ENCODE measurements at places on chromosomes 11 and 22.

- DNase-seq = no peak
These were observed 27.5 kb downstream of the TRMU start for GRCh38 chr22:46362934-46363515.

- no peak for DNase-seq
These were observed 52.8 kb upstream of the RRAS2 start for GRCh38 chr11:14411818-14412217.

DNA sequence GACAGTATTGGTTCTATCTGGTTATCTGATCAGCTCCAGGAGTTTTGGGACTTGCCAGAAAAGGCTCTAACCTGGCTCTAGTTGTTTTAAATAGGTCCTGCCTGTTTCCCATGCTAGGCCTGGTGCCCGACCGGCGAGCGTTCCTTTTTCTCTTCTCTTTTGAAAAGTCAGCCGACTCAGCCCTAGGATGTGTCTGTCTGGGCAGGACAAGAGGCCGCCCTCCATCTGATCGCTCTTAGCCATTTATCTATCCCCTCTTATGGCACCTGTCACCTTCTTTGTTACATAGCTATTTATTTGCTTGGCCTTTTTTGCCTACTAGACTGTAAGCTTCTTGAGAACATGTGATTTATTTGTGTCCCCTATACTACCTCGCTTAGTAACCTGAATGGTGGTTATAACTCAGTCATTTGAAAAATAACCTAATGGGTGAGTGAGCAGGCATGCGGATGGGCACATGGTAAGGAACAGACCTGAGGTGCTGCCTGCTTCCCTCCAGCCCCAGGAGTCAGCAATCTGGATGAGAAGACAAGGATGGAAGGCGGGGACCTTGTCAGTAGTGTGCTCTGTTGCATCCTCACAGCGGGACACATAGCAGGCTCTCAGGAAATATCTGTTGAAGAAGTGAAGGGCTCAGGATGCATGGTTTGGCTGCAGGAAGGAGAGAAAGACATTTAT is 108.4 kb downstream of the ZBTB16 start:
- DNase-seq = no peak

DNA sequence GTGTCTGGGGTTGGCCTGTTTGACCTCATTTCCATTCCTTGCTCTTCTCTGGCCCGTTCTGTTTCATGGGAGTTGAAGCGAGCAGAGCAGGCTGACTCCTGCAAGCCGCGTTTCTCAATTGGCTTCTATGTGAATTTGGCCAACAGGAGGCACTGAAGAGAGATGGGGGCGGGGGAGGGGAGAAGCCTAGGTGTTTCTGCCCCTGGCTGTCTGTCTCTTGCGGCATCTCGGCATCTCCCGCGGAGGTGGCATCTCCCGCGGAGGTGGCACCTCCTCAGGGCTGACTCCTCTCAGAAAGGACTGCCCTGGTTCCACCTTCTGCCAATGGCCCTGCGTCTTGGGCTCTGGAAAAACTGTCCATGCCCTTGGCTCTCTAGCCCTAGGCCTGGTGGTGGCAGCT is 125.6 kb upstream of the CSNK2A3 start:
- DNase-seq = no peak

- no peak for DNase-seq
These were observed 18.7 kb downstream of the SLC6A5 start for GRCh38 chr11:20618083-20618482.

DNA sequence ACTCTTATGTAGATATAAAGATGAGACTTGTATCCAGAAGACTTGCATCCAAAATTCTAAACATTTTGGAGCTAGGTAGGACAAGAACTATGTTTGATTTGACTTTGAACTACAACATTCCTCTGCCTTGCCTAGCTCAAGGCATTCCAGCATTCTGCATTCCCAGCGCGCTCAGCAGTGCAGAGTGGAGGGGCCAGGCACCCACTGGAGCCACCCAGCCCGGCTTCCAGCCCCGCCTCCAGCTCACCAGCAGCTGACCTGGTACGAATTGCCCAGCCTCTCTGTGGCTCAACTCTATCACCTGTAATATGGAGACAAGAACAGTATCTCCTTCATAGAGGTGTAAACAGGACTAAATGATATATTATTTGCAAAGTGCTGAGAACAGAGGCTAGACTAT is 28.8 kb downstream of the PRDM10 start:
- no peak for DNase-seq

GRCh38 chr11:128776424-128777284 is 82.8 kb downstream of the FLI1 start:
- peak; percentile 30 for DNase-seq

GRCh38 chr11:15159085-15159484 is 44.4 kb downstream of the INSC start:
- peak; percentile 3 for DNase-seq

GRCh38 chr11:10631761-10632160 is 61.8 kb downstream of the IRAG1 start:
- no peak for DNase-seq

- DNase-seq = no peak
These were observed 59.1 kb upstream of the SCUBE2 start for GRCh38 chr11:9150501-9150900.

- DNase-seq = no peak
These were observed 86.7 kb downstream of the ARHGAP8 start for GRCh38 chr22:44839061-44839460.

DNA sequence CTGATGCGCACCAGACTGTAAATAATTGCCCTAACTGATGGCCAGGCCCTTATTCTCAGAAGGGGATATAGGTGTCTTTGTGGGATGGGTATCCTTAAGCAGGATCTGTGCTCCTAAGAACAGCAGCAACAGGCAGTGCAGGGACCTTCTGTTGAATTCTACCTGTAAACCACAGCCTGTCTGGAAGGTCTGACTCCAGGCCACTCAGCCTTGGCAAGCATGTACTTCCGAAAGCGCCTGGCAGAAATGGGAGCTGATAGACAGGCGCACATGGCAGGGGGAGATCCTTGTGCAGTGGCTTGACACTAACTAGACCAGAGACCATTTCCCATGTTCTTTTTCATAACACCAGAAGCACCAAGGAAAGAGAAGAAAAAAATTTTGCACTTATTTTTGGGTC is 59.0 kb downstream of the C22orf31 start:
- no peak for DNase-seq

DNA sequence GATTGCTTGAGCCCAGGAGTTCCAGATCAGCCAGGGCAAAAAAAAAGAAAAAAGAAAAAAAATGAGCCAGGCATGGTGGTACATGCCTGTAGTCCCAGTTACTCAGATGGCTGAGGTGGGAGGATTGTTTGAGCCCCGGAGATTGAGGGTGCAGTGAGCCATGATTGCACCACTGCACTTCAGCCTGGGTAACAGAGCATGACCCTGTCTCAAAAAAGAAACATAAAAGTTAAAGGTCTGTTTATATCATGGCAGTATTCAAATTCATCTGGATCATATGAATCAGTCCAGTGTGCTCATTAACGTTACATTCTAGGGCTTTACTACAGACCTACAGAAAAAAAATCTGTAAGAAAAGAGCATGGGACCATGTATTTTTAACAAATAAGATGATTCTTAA is 13.9 kb downstream of the HSD17B12 start:
- DNase-seq = peak; percentile 18

GRCh38 chr11:102831489-102832440 is 11.6 kb downstream of the MMP3 start:
- peak; percentile 1 for DNase-seq

- DNase-seq = peak; percentile 22
These were observed 68.9 kb upstream of the POU2AF2 start for GRCh38 chr11:111176603-111177002.

- DNase-seq = no peak
These were observed 154.9 kb upstream of the CEP126 start for GRCh38 chr11:101759771-101760450.

DNA sequence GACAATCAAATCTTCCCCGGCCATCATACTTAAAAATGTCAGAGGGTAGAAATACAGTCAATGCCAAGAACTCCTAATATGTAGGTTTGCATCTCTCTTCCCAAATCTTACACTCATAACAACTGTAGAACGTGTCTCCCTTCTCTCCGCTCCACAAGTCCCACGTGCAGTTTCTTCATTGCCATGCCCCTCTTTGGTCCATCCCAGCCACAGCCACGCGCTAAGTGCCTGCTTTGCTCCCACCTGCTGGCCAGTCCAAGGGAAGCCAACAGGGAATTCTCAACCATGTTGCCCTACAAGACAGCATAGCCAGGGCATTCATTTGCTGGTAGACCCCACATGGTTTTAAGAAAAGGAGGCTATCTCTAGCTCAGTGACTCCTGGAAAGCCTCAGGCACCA is 420.6 kb upstream of the ISX start:
- no peak for DNase-seq

- no peak for DNase-seq
These were observed 5.6 kb upstream of the ZBED4 start for GRCh38 chr22:49847751-49848689.

- DNase-seq = no peak
These were observed 22.5 kb downstream of the COMMD9 start for GRCh38 chr11:36266767-36267166.

- DNase-seq = no peak
These were observed 37.7 kb upstream of the MMP12 start for GRCh38 chr11:102912482-102912830.

- no peak for DNase-seq
These were observed 9.4 kb downstream of the MOB2 start for GRCh38 chr11:1476940-1477736.

DNA sequence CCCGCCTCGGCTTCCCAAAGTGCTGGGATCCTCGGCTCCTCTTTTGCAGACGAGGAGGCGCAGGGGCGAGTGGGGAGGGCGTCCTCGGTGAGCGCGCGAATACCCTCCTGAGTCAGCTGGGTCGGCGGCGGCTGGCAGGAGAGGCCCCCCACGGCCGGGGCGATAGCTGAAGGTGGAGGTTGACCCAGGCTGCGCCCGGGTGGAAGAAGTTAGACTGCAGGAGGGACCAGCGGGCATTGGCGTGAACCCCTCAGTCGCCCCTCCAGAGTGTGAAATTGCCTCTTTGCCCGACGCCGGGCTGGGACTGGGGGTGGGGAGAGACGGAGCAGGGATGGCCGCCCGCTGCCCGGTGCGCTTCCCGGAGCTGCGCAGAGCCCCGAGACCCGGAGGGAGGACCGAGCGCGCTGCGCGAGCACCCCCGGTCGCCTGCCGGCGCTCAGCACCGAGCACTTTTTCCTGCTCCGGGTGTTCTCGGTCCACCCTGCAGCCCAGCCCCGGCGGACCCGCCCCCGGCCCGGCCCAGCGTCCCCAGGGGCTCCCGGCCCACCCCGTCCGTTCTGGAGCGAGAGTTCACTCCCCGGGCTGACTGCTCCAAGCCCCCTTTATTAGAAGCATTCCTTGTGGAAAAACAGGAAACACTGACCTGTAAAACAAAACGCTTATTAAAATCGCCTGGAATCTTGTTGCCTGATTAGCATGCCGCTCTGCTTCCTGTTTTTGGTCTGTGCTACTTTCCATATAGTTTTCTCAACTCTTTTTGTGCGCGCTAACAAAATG is 13.7 kb upstream of the CPT1A start:
- DNase-seq = peak; percentile 34

GRCh38 chr11:109040303-109040702 is 375.4 kb downstream of the DDX10 start:
- DNase-seq = no peak

DNA sequence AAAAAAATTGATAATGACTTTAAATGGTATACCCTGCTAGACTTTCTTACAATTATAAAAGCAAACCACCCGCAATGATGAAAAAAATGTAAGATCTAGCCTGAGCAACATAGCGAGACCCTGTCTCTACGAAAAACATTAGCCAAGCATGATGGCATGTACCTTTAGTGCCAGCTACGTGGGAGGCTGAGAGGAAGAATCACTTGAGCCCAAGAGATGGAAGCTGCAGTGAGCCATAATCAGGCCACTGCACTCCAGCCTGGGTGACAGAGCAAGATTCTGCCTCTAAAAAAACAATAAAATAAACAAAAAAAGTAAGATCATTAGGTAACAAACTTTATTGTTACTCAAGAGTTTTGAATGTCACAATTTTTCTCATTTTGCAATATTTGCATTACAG is 39.2 kb downstream of the KMT5B start:
- no peak for DNase-seq

DNA sequence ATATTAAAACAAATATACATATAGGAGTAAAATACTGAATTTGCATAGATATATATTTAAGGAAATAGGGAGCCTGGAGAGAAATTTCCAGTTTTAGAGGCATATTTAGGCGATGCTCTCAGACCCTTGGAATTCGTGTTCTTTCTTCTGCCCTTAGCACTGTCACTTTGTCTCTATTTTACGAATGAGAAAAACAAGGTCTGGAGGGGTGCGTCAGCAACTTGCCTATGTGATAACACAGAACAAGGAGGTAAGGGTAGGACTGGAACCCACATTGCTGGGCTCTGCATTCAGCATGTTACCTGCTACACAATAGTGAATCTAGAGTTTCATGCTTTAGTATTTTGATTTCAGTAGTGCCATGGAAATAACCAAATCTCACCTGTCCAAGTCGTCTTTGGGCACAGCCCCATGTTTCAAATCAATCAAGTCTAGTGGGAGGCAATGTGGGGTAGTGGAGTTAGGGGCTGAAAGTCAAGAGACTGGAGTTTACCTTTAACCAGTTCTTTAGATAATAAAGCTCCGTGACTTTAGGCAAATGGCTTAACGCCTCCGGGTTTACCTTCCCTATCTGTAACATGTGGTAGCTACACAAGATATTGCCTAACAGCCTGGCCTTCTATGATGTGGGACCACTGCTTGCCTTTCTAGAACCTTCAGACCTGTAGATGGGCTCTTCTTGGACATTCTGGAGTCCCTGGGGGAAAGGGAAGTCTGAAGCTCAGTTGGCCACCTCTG is 44.8 kb upstream of the AMPD3 start:
- no peak for DNase-seq

GRCh38 chr11:36509201-36509639 is 852 bp downstream of the TRAF6 start:
- no peak for DNase-seq

DNA sequence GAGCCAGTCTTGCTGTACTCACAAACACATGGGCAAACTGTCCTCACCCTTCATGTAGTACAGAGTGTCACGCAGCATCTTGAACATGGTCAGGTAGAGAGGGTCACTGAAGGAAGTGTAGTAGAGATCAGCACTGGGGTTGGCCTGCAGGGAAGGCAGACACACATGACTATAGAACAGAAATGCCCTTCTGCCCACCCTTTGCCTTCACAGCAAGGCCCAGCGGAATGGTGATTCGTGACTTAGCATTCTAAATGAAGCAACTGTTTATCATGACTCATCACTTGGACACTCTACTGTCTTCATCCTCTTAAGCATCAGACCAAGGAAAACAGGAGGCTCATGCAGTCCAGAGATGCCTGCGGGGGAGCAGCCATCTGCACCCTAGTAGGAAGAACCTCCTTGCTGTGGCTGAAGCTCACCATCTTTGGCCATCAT is 33.4 kb downstream of the SERPIND1 start:
- no peak for DNase-seq

GRCh38 chr22:43152357-43153071 is 1.2 kb downstream of the TSPO start:
- no peak for DNase-seq

GRCh38 chr22:40413873-40414272 is 43.5 kb downstream of the SGSM3 start:
- no peak for DNase-seq

DNA sequence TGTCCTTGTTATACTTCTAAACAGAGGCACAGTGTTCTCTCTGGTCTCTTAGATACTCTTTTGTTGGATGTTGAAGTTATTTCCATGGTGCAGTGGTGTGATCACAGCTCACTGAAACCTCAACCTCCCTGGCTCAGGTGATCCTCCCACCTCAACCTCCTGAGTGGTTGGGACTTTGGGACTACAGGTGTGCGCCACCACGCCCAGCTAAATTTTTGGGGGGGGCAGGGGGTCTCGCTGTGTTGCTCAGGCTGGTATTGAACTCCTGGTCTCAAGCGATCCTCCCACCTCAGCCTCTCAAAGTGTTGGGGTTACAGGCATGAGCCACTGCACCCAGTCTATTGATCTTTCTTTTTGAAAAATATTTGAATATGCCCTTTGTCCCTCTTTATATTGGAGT is 14.9 kb downstream of the ZNF74 start:
- DNase-seq = no peak

All from GM06990 (cell line).